Stimulated activated naive CD4-positive, alpha-beta T cell (primary cell): ENCODE measurements at places on chromosomes 11 and 22.

GRCh38 chr11:80163011-80163410 lies 722.2 kb upstream of the TENM4 start:
- DNase-seq = no peak

DNA sequence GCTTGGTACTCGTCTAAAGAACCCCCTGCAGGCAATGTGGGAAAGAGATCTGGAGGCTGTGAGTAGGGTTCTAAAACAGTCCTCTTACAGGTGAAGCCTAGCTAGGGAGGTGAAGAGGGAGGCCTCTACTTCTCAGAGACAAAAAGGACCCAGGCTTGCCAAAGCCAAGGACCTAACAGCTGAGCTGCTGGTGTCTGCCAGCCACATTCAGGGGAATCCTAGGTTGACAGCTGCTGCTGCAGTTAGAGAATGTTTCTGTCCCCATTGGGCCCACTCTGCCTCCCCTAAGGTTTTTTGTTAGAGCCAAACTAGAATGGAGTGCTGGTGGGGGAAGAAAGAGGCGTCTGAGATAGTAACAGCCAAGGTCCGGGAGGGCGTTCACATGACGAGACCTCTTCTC lies 26.6 kb upstream of the TLCD5 start:
- no peak for DNase-seq

GRCh38 chr11:89545691-89546090 lies 54.5 kb upstream of the NOX4 start:
- no peak for DNase-seq

DNA sequence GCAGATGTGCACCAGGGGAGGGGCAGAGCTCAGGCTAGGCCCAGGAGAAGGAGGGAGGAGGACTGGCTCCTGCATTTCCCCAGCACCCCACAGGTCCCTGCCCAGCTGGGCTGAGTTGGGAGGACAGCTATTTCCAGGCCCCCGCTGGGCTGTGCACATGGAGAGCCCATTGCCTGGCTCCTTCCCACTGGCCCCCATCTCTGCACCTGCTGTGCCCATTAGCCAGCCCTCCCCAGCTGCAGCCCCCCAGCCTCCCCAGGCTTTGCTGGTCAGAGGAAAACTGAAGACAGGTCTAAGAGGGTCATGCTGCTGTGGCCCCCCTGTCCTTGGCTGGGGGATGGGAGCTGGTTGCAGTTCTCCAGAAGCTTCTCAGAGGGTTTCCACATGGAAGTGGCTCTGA lies 81.8 kb upstream of the SHANK2 start:
- DNase-seq = no peak

DNA sequence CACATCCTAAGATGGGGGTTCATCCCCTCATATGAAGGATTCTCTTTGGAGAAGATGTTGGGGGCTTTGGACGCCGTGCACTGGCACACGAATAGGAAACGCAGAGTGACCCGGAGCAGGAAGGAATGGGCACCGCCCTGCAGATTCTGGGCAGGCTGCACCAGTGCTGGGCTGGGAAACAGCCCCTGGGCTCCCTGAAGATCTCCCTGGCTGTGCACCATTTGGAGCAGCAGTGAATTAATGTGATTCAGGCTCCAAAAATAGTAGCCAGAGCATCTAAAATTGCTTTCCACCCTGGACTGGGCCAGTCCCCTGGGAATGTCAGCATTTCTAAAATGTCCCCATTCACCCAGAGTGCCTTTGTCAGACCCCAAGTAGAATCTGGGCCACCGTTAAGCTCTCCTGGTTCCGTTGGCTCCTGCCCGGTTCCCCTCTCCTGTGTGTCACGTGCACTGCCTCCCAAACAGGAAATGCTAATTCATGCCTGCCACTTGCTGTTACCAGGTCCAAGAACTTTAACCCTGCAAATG lies 18.6 kb downstream of the IRAG1 start:
- DNase-seq = no peak

GRCh38 chr11:61534933-61535839 lies 26.6 kb downstream of the LRRC10B start:
- no peak for DNase-seq

DNA sequence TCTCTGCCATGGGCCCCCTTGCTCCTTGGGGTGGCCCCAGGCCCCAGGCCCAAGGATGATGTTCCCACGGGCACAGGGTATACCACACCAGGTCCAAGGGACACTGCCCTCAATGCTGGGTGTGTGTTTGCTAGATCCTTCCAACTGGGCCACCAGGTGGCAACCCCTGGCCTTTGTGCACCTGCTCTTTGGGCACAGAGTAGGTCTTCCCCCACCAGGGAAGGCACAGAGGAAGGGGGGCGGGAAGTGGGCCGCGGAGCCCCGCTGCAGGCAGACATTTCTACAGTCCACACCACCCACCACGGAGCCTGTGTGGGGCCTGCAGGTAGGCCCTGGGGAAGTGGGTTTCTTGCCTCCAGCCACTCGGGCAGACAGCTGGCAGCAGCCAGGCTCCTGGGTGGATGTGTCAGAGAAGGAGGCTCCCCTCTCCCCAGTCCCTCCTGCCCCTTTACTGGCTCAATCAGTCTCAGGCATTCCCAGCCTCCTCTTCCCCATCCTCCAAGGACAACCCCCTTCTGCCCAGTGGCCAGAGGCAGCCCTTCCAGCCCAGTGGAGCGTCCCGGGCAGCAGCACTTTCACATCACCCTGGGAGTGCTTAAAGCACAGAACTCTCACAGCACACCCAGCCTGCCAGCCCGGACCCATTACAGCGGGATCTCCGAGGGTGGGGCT lies 21.6 kb downstream of the MAFF start:
- DNase-seq = no peak

DNA sequence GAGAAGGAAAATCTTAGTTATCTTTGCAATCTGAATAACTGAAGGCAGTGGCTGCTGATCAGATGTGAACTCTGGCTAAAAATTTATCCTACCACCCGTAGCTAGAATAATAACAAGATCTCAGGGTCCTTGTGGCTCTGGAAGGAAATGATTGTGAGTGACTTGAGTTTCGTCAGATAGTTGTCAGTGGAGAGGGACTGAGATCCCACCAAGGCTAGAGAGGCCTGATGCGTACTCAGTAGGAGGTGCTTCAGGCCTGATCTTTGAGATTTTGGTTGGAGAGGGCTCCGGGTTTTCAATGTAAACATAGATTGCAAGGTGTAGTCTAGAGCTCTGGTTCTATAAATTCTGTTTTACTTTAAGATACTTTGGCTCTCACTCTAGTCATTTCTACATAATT lies 1.4 kb downstream of the MADD start:
- no peak for DNase-seq

- DNase-seq = peak; percentile 93
Measured at GRCh38 chr22:39520226-39521105, at the start of gene ATF4. Gene ATF4 (plus strand): TSS chr22:39520562. CDS start chr22:39521446, 884 bp downstream.
